ENCODE measurements at places on chromosomes 16 and 17. TPM values are rescaled to one million over a fixed set of nuclear protein-coding genes. Genes with fewer than 3 reads are reported as not detected.

GRCh38 chr17:63956296-63956920 lies 16.3 kb downstream of the SCN4A start:
- no peaks in the 10 kb centered on the region for H3K36me3 ChIP-seq
- H3K27me3 ChIP-seq: no peaks in the 10 kb centered on the region
- no peak overlapping the region for H3K27ac ChIP-seq
- no peak for DNase-seq
- no peak overlapping the region for H3K4me3 ChIP-seq

Gene SPN
- 10.3 TPM for total RNA-seq

DNA sequence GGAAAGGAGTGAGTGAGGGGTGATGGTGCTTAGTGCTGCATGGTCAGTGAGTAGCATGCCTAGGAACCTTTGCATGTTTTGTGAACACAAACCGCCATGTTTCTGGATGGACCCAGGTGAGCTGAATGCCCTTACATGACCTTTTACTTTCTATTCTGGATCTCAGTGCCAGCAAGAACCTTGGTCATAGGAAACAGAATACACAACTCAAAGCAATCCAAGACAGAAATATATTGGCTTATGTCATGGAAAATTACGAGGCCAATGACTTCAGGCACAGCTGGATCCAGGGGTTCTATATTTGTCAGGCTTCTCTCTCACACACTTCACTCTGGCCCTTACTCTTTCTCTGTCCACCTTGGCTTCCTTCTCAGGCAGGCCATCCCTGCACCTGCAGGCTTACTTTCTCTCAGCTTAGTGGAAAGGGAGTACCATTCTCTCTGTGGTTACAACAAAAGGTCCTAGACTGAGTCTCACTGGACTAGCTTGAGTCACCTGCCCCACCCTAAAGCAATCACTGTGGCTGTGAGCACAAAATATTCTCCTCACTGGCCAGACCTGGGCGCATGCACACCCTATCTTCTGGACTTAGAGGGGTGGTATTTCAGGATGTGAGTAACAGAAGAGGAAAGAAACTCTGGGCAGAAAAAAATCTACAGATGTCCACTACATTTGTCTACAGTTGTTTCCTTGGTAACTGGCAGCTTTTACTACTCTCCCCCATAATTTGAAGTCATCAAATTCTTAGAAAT lies 20.4 kb upstream of the CPNE2 start:
- H3K4me3 ChIP-seq: no peak overlapping the region
- no peaks in the 10 kb centered on the region for H3K4me1 ChIP-seq

DNA sequence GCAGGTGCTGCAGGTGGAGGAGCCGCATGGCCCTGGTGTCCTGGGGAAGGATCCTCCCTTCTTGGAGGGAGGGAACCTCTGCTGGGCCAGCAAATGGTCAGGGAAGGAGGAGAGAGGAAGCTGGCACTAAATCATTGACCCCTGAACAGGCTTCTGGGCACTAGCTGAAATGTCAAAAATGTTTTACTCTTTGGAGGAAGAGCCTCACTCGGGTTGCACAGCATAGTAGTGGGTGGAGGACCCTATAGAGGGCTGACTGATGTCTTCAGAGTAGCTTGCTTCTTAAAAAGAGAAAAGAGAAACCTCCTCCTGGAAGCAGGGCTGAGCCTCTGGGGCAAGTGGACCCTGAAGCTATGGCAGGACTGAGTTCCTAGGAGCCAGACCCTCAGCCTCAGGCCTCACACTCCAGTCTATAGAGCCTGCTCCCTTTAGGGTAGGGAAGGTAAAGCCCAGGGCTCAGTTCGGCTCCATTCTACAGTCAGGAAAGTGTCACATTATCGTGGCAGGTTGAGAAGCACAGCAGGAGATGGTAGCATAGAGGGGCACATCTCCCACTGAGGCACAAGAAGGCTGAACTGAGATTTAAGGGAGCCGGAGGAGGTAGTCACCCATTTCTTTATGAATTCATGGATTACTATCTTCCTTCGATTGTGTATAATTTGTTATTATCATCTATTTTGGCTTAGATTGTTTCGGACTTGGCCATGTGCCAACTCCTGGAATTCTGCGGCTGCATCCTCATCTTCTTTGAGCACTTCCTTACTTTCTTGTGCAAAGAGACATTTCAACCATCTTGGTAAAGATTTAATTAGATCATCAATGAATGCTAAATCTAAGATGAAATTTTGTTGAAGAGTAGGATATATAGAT lies 7.3 kb upstream of the CUEDC1 start:
- no peak overlapping the region for H3K4me3 ChIP-seq
- no peak overlapping the region for H3K27ac ChIP-seq

Gene BIRC5
- 0.11 TPM for total RNA-seq

DNA sequence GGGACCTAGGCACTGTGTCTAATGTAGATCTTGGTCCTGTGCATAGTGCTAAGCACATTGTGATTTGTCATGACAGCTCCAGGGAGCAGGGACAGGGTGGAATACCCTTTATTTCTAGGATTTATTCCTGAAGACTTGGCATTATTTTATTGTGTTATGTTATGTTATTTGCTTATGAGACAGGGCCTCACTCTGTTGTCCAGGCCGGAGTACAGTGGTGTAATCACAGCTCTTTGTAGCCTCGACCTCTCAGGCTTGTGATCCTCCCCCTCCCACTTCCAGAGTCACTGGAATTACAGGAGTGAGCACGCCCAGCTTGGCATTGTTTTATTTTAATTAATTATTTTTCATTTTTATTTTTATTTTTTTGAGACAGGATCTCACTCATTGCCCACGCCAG lies 40.5 kb upstream of the USP7 start:
- no peaks in the 10 kb centered on the region for H3K36me3 ChIP-seq
- H3K4me3 ChIP-seq: no peak overlapping the region

DNA sequence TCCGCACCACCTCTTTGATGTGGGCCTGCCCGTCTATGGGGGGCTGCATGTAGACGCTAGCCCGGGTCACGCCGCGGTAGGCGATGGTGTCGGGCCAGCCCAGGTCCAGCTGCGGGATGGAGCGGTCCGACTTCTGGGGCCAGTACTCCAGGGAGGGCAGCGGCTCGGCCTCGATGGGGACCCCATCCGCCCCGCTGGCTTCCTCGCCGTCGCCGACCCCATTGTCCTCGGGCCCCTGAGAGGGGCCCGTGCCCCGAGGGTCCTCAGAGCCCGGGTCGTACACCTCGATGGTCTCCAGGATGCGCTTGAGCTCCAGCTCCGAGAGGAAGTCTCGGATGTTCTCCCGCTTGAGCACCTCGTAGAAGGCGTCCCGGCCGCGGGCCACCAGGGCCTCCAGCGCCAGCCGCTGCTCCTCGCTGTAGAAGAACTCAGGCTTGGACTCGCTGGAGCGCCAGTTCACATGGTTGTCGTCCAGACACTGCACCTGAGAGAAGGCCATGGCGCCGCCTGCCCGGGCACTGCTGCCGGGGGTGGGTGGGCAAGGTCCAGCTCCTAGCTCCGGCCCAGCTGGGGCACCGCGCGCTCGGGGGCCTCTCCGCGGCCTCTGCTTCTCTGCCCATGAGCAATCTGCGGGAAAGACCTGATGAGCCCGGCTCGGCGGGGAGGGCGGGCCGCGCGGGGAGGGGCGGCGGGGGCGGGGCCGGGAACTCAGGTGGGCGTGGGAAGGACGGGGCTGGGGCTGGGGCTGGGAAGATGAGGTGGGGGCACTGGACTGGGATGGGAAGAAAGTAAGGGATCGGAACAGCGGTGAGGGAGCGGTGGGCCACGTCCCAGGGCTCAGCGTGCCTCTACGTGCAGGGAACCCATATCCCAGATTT lies 782 bp downstream of the FAM83G start:
- peak overlapping the region; percentile 86 for H3K4me3 ChIP-seq
- peaks cover 7% of the 10 kb centered on the region for H3K4me1 ChIP-seq
- H3K36me3 ChIP-seq: no peaks in the 10 kb centered on the region
- no peak for DNase-seq

Gene SALL1
- not detected for total RNA-seq

Gene SETD1A
- total RNA-seq: 8.3 TPM

Measured in ascending aorta (tissue), 2 donors.